ENCODE measurements at places on chromosomes 5 and 9.

- DNase-seq = no peak
Observed at GRCh38 chr9:13139641-13140171, 139.8 kb downstream of the MPDZ start.

GRCh38 chr9:18437315-18438201, 36.4 kb upstream of the ADAMTSL1 start:
- DNase-seq = no peak

DNA sequence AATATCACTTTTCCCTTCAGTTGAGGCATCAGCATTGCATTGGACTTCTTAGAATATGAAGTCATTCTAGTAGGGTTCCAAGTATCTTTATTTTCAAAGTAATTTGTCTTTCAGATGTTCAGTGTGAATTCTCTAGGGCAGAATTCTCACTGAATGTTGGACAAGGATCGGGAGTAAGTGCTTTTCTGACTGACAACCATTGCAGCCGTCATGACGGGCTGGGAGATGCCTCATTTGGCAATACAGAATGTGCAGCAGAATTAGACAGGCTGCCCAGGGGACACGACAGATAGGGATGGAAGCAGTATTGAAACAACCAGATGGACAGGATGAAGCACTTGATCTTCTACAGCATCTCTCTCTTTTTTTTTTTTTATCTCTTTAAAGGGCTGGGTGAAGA, 129.0 kb downstream of the ICE1 start:
- no peak for DNase-seq

- DNase-seq = peak; percentile 10
Observed at GRCh38 chr5:132471151-132471907, 19.2 kb downstream of the IRF1 start.

DNA sequence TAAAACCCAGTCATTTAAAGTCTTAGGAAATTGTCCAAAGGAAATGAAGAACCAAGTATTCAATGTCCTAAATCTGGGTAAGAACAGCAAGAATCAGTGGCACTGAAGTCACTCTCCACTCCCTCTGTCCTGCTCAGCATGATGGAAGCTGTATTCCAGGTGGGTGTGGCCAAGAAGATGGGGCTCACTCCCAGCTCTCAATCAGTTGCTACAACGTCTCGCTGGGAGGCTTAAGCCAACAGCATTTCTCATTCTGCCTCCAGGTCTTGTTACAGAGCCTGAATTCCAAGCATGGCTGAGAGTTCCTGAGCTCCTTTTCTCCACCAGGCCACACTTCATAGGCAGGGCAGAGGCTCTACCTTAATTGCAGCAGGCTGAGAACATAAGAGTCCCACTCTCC, 41.2 kb upstream of the TRIO start:
- DNase-seq = no peak

DNA sequence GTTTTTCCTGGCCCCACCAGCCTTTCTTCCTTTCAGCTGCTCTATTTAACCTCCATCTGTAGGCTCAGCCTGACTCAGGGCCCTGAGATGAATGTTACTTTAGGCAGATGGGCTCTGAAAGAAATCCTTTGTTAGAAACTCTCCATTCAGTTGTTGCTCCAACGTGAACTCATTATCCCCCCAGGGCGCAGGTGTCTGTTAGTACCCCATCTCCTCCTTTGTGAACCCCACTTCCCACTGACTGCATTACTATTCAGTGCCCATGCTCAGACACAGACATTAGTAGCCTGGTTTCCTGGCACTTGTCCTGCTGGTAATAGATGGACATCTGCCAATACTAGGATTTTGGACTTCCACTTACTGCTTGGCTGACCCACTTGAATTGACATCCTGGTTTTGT, 1271.6 kb downstream of the PTPRD start:
- no peak for DNase-seq

DNA sequence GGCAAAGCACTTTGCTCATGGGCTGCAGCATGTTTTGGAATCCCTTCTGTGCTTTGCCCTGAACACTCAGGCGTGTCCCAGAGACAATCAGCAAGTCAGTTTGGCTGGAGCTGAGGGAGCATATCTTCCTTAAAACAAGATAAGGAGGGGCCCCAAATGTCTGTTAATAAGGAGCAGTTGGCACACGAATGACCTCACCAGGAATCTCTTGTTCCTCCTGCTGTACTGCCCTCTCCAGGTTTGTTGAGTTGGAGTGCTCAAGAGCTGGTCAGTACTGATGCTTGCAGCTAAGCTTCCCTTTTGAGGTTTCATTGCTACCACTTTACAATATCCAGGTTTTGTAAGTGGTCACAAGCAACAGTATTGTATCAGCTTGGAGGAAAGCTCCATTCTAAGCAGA, 101.3 kb upstream of the EGFLAM start:
- DNase-seq = no peak

GRCh38 chr5:80141681-80142080, 106.5 kb downstream of the THBS4 start:
- DNase-seq = no peak

DNA sequence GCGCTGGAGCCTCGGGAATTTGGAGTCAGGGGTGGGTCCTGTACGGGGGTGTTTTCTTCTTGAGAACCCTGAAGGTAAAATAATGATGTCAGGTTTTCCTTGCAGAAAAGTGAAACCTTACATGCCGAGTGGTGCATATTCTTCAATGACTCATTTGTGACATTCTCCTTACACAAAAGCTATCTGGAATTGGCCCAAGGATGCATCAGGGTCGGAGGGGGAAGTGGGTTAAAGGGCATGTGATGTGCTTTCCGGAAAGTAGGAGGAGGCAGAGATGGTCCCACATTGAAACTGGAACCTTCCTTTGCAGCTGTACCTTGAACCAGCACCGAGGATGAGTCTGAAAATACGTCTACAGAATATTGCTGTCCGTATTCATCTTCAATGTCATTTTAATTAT, 411.2 kb upstream of the IRX4 start:
- DNase-seq = no peak

- DNase-seq = no peak
Observed at GRCh38 chr5:7802855-7803254, 48.1 kb downstream of the CFAP90 start.

Measured in activated CD4-positive, alpha-beta memory T cell treated with anti-CD3 and anti-CD28 coated beads for 36 hours (primary cell).